ENCODE measurements at places on chromosomes 3 and 15. TPM values are rescaled to one million over a fixed set of nuclear protein-coding genes. Genes with fewer than 3 reads are reported as not detected.

- no peaks in the 10 kb centered on the region for H3K27me3 ChIP-seq
- no peak for DNase-seq
- H3K36me3 ChIP-seq = peaks cover 7% of the 10 kb centered on the region
- no peak overlapping the region for H3K4me3 ChIP-seq
- peaks cover 29% of the 10 kb centered on the region for H3K4me1 ChIP-seq
Measured at GRCh38 chr3:182803596-182803995, 10.3 kb downstream of the ATP11B start.

DNA sequence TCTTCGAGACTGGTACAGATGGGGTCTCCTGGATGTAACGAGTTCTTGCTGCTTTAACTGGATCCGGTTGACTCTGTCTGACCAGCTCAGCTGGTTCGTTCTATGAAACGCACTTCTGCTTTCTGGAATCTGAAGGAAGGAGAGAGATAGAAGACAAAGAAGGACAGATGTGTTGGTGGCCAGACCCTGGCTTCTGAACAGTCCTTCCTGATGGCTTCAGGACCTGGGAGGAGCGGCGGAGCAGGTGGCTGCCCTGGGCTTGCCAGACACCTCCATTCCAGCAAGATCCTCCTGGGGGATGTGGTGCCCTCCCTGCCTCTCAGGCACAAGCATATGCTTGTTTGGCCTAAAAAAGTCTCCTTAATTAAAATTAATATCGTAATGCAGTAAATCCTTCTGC lies 99.9 kb downstream of the APBA2 start:
- H3K4me3 ChIP-seq = no peak overlapping the region
- H3K27me3 ChIP-seq = no peaks in the 10 kb centered on the region

- peak overlapping the region; percentile 97 for H3K4me3 ChIP-seq
- peaks cover 56% of the 10 kb centered on the region for H3K4me1 ChIP-seq
- H3K27ac ChIP-seq = no peak overlapping the region
- no peak for DNase-seq
- no peaks in the 10 kb centered on the region for H3K27me3 ChIP-seq
Measured at GRCh38 chr3:153163756-153164550, 1.9 kb downstream of the RAP2B start.

- H3K36me3 ChIP-seq = peaks cover 5% of the 10 kb centered on the region
- H3K4me1 ChIP-seq = peaks cover 59% of the 10 kb centered on the region
- H3K27ac ChIP-seq = peak overlapping the region; percentile 75
- DNase-seq = peak; percentile 19
- H3K4me3 ChIP-seq = peak overlapping the region; percentile 44
Measured at GRCh38 chr3:179432021-179432420, 19.2 kb downstream of the GNB4 start.

DNA sequence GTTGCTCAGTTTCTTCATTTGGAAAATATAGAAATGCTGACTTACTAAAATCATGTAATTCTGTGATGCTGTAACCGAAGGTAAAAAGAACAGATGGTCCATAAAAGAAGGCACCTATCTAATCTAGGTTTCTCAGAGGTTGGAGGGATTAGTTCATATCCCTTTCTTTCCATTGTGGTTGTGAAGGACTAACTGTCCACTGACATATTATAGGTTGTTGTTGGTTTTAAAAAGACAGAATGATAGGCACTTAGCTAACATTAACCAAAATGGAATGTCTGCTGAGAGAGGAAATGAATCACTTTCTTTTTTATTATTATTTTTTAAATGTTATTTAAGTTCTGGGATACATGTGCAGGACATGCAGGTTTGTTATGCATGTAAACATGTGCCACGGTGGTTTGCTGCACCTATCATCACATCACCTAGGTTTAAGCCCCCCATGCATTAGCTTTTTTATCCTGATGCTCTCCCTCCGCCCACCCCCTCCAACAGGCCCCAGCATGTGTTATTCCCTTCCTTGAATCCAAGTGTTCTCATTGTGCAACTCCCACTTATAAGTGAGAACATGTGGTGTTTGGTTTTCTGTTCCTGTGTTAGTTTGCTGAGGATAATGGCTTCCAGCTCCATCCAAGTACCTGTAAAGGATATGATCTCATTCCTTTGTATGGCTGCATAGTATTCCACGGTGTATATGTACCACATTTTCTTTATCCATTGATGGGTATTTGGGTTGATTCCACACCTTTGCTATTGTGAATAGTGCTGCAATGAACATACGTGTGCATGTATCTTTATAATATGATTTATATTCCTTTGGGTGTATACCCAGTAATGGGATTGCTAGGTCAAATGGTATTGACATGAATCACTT lies 45.8 kb downstream of the ALDH1A2 start:
- no peak overlapping the region for H3K27ac ChIP-seq
- H3K27me3 ChIP-seq = peaks cover 4% of the 10 kb centered on the region
- DNase-seq = no peak

- no peak overlapping the region for H3K4me3 ChIP-seq
- no peaks in the 10 kb centered on the region for H3K4me1 ChIP-seq
- no peaks in the 10 kb centered on the region for H3K36me3 ChIP-seq
Measured at GRCh38 chr15:96474231-96474664, 143.7 kb downstream of the NR2F2 start.

GRCh38 chr3:124823206-124823605 lies 64.0 kb downstream of the ITGB5 start:
- DNase-seq = no peak
- H3K27me3 ChIP-seq = peaks cover 23% of the 10 kb centered on the region
- no peaks in the 10 kb centered on the region for H3K36me3 ChIP-seq
- no peaks in the 10 kb centered on the region for H3K4me1 ChIP-seq
- H3K27ac ChIP-seq = no peak overlapping the region

DNA sequence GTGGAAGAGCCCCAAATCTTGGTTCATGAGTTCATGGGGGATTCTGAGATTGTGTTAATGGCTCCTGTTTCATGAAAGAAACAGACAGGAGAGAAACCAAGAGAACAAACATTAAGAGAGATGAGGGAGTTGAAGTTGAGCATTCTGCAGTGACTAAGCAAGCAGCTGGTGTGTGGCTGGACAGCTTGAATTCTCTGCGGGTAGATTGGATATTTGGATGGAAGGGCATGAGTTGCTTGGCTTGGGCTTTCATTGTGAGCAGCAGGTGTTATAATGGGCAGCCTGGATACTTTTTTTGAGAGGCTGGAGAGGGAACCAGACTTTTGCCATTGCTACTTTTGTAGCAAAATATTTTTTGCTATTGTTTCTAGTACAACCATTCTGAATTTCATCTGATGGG lies 346.8 kb upstream of the SATB1 start:
- no peaks in the 10 kb centered on the region for H3K4me1 ChIP-seq
- DNase-seq = no peak
- no peaks in the 10 kb centered on the region for H3K36me3 ChIP-seq
- H3K27me3 ChIP-seq = peaks cover 6% of the 10 kb centered on the region

- no peak for DNase-seq
- H3K4me1 ChIP-seq = no peaks in the 10 kb centered on the region
- H3K4me3 ChIP-seq = no peak overlapping the region
- H3K27me3 ChIP-seq = peaks cover 4% of the 10 kb centered on the region
- no peak overlapping the region for H3K27ac ChIP-seq
- H3K36me3 ChIP-seq = no peaks in the 10 kb centered on the region
Measured at GRCh38 chr3:156226676-156227420, 106.5 kb downstream of the KCNAB1 start.

The EID1 gene
- total RNA-seq = 54.4 TPM

GRCh38 chr3:42071904-42072812 lies 19.0 kb upstream of the TRAK1 start:
- peak overlapping the region; percentile 44 for H3K4me3 ChIP-seq
- peaks cover 10% of the 10 kb centered on the region for H3K36me3 ChIP-seq
- peaks cover 86% of the 10 kb centered on the region for H3K4me1 ChIP-seq
- no peak for DNase-seq
- H3K27me3 ChIP-seq = no peaks in the 10 kb centered on the region

The TMF1 gene
- total RNA-seq = 43.6 TPM

The MED12L gene
- 2.6 TPM for total RNA-seq

GRCh38 chr3:32480604-32481003 lies 22.0 kb downstream of the CMTM6 start:
- no peak for DNase-seq
- peaks cover 67% of the 10 kb centered on the region for H3K4me1 ChIP-seq
- H3K27ac ChIP-seq = no peak overlapping the region
- H3K4me3 ChIP-seq = no peak overlapping the region
- no peaks in the 10 kb centered on the region for H3K27me3 ChIP-seq
- H3K36me3 ChIP-seq = peaks cover 76% of the 10 kb centered on the region

- peaks cover 25% of the 10 kb centered on the region for H3K27me3 ChIP-seq
- H3K4me3 ChIP-seq = no peak overlapping the region
- DNase-seq = no peak
- H3K27ac ChIP-seq = no peak overlapping the region
Measured at GRCh38 chr15:73361337-73361736, 7.4 kb downstream of the HCN4 start.

GRCh38 chr3:33790091-33790490 lies 8.3 kb upstream of the PDCD6IP start:
- no peaks in the 10 kb centered on the region for H3K36me3 ChIP-seq
- H3K4me3 ChIP-seq = no peak overlapping the region
- no peaks in the 10 kb centered on the region for H3K27me3 ChIP-seq
- no peak overlapping the region for H3K27ac ChIP-seq

All from activated B cell treated with CpG ODN at 0.5 μM for 24 hours (primary cell).